ENCODE measurements at places on chromosomes 12 and 14.
A peak's percentile ranks its signal among the peaks of the same experiment; 100 is the strongest.

GRCh38 chr12:106019144-106019543 lies 119.6 kb downstream of the NUAK1 start:
- DNase-seq = no peak

DNA sequence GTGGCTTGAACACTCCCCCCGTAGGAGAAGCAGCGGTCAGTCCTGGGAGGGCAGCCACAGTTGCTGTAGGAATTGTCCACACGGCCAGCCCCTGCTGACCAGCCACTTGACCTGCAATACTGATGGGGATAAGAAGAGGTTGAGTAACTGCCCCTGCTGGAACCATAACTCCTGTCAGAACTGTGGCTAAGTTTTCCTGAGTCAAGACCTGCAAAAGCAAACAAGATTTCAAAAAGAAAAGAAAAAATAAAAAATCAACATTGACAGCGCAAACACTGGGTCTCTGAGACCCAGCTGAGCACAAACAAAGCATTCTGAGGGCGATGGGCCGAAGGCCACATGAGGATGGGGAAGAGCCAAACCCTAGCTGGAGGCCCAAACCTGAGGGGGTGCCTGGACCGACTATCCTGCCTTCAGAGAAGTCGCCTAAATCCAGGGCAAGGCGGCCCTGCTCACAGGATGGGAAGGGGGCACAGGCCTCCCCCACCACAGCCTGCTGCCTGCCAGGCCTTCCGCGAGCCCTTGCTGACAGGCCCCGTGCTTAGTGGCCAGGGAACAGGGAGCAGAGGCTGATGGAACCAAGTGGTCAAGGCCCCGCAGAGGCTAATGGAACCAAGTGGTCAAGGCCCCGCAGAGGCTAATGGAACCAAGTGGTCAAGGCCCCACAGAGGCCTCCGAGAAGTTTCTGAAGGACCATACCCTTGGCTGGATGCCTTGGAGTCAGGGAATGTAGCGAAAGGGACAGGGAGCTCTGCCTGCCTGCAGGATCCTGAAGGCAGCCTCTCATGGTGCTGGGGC lies 19.1 kb downstream of the POU6F1 start:
- no peak for DNase-seq

- DNase-seq = no peak
Measured at GRCh38 chr12:19778172-19778571, 338.9 kb downstream of the AEBP2 start.

DNA sequence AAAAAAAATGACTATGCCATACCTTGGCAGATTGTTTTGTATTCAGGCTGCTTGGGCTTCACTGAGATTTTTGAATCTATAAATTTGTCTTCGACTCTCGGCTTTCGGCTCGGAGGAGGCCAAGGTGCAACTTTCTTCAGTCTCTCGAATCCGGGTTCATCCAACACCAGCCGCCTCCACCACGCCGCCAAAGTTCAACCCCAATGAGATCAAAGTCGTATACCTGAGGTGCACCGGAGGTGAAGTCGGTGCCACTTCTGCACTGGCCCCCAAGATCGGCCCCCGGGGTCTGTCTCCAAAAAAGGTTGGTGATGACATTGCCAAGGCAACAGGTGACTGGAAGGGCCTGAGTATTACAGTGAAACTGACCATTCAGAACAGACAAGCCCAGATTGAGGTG lies 12.4 kb upstream of the SPPL3 start:
- no peak for DNase-seq

DNA sequence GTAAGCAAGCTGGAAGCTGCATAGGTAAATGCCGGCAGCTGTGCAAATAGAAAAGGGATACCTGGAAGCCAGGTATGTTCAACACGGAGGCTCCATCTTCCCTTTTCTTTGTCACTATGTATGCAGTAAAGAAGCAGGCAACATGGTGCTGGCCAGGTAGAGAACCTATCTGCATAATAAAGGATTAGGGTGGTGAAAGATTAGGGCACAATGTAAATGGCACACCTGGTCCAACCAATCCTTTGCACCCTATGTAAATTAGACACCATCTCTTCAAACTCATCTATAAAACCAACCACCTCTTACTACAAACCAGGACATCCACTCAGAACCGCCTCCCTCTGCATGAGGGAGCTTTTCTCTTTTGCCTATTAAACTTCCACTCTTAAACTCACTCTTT lies 32.3 kb downstream of the RPS29 start:
- no peak for DNase-seq

DNA sequence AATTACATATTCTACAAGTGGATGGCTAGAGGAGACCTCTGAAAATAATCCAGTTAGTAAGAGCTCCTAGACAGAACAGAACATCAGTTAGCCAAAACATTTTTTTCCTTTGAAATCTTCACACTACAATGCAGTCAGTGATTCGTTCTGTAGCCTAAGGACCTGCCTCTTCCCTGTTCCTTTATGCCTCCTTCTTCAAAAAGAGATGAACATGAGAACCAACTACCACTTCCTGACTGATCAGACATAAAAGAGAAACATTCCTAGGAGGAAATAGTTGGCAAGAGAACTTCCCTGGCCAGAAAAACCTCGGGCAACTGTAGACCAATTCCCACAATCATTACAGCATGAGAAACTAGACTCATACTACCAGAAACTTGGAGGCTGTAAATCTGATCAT lies 29.4 kb downstream of the ITPR2 start:
- DNase-seq = no peak

DNA sequence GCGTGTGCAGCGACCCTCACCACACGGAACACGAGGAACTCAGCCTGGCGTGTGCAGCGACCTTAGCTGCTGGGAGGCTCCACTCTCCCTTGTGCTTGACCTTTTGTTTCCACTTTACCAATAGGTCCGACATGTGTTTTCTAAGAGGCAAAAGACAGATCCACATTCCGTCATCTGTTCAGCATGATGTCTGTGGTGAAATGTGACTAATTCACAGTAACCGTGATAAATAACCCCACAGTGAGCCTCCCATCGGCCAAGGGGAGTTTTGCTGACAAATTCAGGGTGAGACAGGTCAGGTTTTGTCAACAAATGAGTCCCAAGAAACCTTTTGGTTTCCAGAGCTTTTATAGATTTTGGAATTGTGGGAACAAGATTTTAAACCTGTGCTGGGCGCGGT lies 55.9 kb downstream of the MOK start:
- DNase-seq = no peak

DNA sequence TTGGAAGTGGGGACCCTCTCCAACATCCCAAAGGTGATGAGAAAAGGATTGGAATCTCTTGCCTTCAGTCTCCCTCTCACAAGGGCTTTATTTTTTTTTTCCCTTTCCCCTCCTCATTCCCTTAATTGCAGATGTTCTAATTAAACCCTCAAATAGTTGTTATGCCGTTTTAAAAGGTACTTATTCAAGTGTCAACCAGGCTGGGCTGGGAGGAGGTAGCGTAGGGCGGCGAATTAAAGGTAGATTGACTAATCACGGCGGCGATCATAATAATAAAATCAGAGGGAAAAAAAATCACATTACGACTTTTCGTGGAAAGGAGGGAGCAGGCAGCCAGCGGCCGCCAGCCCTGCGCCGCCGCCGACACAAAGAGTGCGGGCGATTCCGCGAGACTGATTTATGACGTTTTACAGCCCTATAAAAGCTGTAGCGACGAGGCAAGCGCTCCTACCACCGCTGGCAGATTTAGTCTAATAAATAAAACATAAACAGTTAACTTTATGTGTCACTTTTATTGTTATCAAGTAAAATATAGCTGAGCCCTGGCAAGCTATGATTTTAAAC lies 1.7 kb upstream of the HOXC4 start:
- DNase-seq = no peak

GRCh38 chr12:89421092-89421835 lies 69.0 kb upstream of the DUSP6 start:
- no peak for DNase-seq

DNA sequence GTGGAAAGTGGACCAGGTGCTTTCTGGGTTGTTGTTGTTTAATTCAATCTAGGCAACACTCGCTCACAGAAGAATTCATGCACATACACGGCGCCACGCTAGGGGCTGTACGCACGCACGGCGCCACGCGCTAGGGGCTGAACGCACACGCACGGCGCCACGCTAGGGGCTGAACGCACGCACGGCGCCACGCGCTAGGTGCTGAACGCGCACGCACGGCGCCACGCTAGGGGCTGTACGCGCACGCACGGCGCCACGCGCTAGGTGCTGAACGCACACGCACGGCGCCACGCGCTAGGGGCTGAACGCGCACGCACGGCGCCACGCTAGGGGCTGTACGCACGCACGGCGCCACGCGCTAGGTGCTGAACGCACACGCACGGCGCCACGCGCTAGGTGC lies 54.3 kb downstream of the NINJ2 start:
- DNase-seq = no peak

GRCh38 chr14:74281069-74281468 lies 21.7 kb downstream of the ABCD4 start:
- DNase-seq = no peak

DNA sequence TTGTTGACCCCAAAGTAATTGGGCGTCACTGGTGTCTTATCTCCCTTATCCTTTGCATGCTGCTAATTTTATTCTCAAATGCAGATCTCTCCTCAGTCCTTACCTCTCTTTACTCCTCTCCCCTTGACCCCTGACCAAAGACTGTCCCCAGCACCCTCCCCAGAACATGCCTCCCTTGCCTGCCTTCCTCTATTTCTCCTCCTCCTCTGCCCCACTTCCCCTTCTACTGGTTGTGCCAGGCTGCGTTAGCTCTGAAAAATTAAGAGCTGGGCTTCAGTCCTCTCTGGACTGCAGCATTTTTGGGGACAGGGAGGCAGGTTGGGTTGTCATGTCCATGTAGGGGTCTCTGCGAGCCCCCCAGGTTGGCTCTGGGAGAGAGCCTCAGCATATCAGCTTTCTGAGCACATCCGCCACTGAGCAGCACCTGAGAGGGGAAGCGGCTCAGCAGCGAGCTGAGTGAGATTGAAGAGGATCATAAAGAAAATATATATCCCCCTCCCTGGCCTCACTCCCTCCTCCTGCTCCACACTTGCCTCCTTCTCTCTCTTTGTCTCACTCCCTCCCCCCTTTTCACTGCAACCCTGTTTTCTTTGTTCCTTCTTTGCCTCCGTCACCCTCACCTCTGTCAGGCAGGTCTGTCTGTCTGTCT lies 6.4 kb upstream of the CISTR start:
- no peak for DNase-seq

GRCh38 chr14:64720131-64720576 lies 15.9 kb downstream of the PLEKHG3 start:
- DNase-seq = no peak

DNA sequence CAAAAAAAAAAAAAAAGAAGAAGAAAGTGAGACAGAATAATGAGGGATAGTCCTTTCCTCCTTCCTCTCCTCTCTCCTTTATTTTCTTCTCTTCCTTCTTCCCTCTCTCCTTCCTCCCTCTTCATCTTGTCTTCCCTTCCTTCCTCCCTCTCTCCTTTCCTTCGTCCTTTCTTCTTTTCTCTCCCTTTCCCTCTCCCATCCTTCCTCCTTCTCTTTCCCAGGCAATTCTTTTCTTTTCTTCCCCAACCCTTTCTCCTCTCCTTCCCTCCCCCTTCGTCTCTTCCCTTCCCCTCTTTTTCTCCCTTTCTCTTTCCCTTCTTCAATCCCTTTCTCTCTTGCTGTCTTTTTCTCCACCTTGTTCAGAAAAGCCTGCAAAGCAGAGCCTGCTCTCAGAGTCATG lies 3.6 kb upstream of the CHST11 start:
- DNase-seq = no peak

GRCh38 chr12:66030217-66030781 lies 100.3 kb downstream of the LLPH start:
- no peak for DNase-seq

DNA sequence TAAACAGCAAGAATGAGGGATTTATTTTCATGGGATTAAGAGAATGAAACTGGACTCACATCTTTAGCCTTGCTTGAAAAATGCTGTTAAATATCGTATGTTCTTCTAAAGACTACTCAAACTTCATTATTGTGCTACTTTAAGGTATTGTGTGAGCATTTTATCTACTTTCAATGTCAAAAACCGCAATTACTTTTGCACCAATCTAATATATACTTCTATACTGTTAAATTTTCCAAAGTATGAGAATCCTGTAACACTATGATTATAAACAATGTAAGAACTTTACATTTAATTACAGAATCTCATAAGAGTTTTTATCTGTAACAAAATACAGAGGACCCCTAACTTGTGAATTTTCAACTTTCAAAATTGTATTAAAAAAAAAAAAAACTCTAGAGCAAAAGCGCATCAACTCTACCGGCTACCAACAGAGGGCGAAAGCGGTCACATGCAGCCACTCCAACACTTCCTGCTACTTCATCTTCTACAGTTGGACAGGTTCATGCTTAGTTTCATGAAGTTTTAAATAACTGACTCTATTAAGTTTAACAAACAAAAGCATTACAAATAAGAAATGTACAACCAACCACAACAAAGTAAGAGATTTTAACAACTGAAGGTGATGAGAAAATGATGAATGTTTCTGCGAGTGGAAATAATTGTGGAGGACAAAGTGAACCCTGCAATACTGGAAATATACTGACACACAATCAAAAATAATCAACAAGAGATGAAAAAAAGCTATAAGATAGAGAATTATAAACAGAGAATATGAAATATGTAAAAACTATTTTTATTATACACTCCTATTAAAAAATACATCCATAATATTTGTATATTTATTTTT lies 210.9 kb downstream of the MED13L start:
- peak; percentile 11 for DNase-seq

- DNase-seq = no peak
Measured at GRCh38 chr12:9784326-9784725, 23.6 kb upstream of the CD69 start.

- no peak for DNase-seq
Measured at GRCh38 chr12:54277823-54278276, 2.1 kb downstream of the CBX5 start.

DNA sequence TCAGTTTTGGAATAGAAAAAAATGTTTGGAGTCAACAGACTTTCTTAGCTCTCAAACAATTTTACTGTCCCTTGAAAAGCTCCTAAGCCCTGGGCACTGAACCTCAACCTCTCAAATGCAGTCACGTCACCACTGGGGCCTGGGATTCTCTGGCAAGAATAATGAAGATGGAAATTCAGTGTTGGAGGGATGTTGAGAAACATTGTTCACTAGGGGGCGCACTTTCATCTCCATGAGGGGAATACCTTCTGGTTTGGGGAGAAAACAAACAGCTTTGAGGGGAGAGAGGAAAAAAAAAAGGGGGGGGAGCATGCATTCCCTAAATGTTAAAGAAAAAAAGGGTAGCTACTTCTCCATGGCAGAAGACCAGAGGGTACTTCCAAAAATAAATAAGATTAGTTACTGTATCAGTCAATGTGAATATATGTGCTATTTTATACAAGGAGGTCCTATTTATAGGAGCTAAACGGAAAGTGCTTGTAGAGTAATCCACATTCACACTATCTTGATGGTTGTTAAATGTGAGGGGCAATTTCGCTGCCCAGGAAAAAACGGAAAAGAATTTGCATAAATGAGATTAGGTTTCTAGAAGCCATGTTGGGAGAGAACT lies 5.8 kb upstream of the TBPL2 start:
- DNase-seq = peak; percentile 28

- no peak for DNase-seq
Measured at GRCh38 chr12:19030603-19031002, 98.9 kb upstream of the PLEKHA5 start.

- no peak for DNase-seq
Measured at GRCh38 chr12:65532162-65532561, 253.7 kb downstream of the MSRB3 start.
